ENCODE measurements at places on chromosomes 1 and 21.

DNA sequence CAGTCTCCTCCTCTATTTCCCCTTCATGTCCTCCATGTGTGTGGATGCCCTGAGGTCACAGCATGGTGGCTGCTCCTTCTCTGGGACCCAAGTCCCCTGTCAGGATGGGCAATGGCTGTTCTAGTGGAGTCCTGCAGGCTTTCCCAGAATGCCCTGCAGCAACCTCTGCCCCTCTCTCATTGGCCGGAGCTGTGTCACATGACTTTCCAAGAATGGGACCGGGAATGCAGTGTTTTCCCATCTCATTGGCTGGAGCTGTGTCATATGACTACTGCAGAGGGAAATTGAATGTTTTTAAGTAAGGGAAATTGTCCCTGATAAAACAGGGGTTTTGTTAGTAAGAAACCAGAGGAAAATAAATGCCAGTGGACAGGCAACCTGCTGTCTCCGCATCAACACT is 365.9 kb downstream of the PTPRU start:
- no peak for DNase-seq

DNA sequence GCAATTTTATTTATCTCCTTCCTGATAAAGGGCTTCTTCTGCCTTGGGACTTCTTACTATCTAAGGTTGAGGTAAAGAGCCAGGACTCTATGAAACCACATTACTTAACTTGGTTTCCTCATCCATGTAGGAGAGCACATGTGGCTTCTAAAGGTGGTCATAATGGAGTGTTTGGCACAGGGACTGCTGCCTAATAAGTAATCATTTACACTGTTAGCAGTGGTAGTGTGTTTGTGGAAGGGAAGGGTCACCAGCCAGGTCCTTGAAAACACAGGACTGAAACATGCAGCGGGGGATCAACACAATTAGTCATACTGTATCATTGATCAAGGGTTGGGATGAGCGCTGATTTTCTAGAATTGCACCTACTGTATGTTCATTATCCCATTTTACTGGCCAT is 59.6 kb downstream of the UCK2 start:
- DNase-seq = no peak

DNA sequence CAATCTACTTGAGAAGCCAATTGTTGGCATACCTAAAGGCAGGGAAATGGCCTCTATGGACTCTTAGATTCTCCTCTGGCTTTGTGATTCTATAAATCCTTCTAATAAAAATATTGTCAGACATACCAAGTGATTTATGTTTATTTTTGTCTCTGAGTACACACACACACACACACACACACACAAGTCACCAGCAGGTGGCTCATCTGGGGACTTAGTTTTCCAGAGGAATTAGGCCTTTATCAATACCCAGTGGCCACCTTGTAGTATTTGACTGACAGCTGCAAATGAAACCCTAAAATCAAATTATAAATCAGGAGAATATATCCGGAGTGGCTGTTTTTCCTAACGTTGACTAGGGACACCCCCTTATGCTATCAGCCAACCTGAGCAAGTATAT is 258.5 kb downstream of the BRINP2 start:
- DNase-seq = no peak

- no peak for DNase-seq
Observed at GRCh38 chr1:53662169-53662568, 76.8 kb downstream of the GLIS1 start.

DNA sequence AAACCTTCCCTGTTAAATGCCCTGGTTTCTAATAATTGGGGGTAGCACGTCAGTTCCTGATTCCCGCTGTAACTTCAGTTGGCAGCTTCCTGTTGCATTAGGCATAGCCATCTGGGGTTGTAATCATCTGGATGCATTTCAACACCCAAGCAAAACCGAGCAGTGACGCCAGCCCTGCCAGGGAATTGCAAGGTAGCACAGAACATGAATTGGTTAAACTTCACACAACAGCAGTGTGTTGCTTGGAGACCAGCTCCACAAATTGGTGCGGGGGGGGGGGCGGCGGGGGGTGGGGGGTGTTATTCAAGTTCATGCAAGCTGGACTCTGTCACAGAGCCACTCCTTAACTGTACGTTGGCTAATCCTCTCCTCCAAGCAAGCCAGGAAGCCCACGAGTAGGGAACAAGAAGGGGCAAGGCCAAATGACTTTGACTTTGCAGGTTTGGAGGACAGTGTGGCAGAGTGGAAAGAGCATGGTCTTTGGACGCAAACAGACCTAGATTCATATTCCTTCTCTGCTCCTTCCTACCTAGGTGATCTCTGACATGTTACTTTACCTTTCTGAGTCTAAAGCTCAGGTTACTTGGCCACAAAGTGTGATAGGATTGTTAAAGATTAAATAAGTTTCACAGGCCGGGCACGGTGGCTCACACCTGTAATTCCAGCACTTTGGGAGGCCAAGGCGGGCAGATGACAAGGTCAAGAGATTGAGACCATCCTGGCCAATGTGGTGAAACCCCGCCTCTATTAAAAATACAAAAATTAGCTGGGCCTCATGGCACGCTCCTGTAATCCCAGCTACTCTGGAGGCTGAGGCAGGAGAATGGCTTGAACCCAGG is 4.7 kb downstream of the LAX1 start:
- no peak for DNase-seq

GRCh38 chr1:209577346-209577745 is 6.2 kb upstream of the CAMK1G start:
- DNase-seq = no peak

DNA sequence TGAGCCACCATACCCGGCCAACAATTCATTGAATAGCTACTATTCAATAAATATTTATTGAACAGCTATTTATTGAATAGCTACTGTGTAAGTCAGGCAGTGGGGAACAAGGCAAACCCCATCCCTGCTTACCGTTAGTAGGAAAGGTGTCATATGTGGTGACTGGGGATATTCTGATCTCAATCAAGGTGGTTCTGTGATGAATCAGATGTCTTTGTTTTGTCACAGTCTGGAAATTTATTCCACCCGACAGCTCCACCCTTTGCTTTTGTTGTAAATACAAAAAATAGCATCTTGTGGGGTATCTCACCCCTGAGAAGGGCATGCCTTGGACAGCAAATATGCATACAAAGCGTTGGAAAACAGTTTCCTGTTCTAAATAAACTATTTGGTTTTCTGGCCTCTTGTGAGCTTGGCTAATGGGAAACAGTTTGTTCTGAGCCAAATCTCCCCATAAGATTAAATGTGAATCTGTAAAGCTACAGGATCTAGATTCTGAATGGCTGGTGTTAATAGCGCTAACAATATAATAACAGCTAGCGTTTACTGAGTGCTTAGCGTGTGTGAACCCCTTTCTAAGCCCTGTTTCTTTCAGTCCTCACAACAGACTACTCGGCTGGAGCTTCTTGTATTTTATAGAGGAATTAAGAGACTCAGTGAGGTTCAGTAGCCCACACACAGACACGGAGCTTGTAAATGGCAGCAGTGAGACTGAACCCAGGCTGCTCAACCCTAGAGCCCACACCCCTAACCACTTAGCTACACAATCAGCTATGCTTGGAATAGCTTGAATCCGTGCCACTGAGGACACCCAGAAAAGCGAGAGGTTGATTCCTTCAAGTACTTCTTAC is 5.5 kb downstream of the PDPN start:
- DNase-seq = no peak

DNA sequence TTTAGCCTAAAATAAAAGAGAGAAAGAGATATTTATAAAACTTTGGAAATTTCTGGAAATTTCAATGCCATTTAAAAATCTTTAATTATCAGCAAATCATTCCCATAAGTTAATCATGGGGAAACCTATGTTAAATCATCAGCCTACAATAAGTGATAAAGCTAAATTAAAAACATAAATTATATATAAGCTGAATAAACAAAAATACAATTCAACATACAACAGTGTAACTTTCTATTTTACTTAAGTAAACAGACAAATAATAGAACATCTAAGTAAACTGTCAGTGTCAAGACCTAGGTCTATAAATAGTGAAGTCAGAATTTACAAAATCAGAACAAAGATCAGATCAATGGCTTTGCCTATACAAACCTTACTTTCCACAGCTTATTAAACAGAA is 57.5 kb downstream of the EPRS1 start:
- no peak for DNase-seq

DNA sequence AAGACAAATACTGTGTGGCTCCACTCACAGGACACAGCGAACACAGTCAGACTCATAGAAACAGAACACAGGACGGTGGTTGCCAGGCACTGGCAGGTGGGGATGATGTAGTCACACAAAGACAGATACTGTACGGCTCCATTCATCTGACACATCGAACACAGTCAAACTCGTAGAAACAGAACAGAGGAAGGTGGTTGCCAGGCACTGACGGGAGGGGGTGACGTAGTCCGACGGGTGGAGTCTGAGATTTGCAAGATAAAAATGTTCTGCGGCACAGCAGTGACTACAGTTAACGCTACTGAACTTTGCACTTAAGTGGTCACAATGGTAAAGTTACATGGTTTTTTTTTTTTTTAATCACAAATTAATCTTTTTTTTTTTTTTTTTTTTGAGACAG is 18.7 kb downstream of the C21orf58 start:
- DNase-seq = no peak

DNA sequence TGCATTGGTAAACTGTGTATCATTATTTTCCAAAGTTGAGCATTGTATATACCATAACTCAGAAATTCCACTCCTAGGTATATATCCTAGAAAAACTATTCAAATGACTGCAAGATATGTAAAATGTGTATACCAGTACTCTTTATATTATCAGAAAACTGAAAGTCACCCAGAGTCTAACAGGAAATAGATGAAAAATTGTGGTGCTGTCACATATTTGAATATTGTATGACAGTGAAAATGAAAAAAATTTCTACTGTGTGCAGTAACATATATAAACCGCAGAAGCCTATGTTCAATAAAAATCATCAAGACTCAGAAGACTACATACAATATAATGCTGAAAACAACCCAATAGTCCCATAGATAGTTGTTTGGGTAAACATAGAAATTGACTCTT is 74.4 kb upstream of the LYPLAL1 start:
- no peak for DNase-seq

DNA sequence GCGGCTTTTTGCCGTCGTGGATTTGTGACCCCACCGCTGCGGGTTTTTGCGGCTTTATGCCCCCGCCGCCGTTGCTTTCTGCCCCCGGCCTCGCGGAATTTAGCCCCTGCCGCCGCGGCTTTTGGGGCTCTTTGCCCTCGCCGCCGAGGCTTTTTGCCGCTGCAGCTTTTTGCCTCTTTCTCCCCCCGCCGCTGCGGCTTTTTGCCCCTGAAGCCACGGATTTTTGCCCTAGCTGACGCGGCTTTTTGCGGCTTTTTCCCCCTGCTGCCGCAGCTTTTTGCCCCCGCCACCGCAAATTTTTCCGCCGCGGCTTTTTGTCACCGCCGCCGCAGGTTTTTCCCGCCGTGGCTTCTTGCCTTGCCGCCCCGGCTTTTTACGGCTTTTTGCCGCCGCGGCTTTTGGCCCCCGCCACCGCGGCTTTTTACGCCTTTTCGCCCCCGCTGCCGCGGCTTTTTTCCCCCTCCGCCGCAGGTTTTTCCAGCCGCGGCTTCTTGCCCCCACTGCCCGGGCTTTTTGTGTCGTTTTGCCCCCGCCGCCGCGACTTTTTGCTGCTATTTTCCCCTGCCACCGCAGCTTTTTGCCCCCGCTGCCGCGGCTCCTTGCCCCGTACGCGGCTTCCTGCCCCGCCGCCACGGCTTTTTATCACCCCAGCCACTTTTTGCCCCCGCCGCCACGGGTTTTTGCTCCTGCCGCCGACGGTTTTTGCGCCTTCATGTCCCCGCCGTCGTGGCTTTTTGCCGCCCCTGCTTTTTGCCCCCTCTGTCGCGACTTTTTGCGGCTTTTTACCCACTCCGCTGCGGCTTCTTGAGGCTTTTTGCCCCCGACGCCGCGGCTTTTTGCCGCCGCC is 3933.6 kb downstream of the SRGAP2C start:
- DNase-seq = no peak

- no peak for DNase-seq
Observed at GRCh38 chr1:37234941-37235418, 200.7 kb upstream of the GRIK3 start.

DNA sequence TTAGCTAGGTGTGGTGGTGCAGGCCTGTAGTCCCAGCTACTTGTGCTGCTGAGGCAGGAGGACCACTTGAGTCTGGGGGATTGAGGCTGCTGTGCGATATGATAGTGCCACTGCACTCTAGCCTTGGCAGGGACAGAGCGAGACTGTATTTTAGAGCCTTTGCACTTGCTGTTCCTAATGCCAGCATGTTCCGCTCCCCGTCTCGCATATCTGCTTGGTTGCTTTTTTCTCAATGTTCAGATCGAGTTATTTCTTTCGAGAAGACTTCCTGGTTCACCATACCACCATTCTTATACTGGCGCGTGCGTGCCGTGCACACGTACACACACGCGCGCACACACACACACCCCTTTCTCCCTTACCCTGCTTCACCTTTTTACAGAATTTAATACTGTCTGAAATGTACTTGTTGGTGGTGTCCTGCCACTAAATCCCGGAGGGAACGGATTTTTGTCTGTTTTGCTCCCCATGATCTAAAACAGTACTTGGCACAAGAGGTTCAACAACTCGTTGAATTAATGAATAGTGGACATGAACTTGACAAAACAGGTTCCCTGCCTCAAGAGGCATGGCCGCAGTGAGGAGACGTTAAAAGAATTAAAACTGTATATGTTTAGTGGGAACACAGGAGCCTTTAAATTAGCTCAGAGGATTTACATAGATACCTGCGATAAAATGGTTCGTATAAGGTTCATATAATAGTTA is 1.1 kb upstream of the RPRD2 start:
- DNase-seq = peak; percentile 10

- DNase-seq = no peak
Observed at GRCh38 chr21:17598437-17598836, 14.3 kb downstream of the BTG3 start.

- no peak for DNase-seq
Observed at GRCh38 chr21:41357546-41357945, 4.3 kb upstream of the MX2 start.

DNA sequence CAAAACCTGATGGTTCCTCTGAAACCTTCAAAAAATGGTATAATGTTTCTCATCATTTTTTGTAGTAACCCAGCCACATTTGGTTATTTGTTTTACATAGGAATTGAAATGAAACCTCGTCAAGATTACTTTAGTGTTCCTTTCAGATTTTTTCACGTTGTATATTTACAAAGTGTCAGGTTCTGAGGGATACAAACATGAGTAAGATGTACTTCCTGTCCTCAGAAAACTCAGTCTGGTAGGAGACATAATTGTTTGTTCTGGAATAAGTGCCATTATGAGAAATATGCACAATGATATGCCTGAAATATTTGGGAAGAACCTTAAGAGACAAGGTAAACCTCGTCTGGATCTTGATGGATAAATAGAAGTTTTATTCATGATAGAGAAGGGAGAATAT is 145.5 kb downstream of the USP25 start:
- no peak for DNase-seq

- DNase-seq = no peak
Observed at GRCh38 chr1:183907070-183907469, 102.2 kb downstream of the RGL1 start.

DNA sequence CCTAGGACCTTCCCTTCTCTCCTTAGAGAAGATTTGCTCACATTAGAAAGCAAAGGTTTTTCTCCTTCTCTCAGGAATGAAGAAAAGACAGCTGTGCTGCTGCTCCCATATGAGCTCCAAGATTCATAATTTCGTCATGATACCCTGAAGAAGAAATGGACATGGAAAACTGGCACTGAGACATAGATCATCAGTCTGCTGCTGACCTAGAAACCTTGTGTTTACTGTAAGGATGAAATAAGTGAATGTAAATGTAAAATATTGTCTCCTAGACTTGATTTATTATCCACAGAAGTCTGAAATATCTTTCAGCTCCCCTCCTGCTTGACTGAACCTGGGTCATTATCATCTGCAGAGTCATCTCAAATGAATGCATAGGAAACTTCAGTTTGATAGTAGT is 77.9 kb downstream of the ZC3H11B start:
- DNase-seq = no peak

- no peak for DNase-seq
Observed at GRCh38 chr21:8991088-8991907, 1530.1 kb upstream of the TPTE start.
